ENCODE measurements at places on chromosomes 6 and 20.

DNA sequence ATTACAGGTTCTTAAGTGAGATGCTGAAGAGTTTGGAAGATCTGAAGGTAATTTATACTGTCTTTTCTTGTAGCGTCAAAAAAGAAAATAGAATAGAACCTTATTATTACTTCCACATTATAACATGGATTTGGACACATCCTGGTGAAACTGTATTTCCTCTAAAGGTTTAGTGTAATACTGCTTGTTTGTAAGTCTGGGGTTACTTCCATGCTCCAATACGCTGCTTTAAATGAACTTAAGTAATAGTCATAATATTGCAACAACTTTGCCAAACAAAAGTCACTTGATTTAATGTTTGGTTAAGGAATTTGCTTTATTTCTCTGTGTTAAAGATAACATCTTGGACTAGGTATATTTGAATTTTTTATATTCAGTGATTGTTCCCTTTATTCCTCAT lies 11.5 kb upstream of the SNRNP48 start:
- no peak for DNase-seq

DNA sequence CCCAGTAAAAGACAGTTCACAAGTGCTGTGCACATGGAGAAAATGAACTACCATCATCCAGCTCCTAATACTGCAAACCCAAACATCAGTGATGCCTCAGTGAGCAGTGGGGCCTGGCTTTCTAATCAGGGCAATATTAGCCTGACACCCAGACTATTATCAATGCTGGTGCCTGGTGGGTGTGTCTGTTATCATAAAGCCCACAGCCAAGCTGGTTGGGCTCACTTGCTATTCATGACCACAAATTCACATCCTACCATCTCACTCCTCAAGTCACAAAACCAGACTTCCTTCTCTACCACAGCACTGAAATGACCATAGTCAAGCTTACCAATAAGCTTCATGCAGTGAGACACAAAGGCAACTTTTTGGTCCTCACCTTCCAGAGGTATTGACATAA lies 180.8 kb upstream of the PLN start:
- DNase-seq = no peak

DNA sequence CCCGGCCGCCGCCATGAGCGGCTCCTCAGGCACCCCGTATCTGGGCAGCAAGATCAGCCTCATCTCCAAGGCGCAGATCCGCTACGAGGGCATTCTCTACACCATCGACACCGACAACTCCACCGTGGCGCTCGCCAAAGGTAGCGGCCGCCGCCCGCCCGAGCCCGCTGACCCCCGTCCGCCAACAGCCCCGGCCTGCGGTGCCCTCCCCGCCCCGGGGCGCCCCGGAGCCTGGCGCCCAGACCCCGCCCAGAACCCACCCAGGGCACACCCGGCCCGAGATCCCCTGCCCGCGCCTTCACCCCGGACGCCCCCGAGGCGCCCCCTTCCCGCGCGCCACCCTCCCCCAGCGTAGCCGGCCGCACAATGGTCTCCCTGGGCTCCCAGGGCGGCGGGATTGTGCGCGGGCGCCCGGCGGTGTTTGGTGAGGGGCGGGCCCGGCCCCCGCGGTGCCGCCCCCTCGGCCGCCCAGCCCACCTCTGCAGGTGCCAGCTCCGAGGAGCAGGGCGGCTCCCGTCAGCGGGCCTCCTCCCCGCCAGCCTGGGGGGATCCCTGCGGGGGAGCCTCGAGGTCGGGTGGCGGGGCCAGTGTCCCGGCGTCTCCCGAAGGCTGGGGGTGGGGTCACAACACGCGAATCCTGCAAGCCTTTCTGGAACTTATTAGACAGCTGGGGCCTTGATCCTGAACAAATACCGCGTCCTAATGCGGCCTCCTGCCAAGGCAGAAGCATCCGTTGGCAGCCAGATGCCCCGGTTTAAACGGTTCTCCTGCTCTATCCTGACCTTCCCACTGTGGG lies 577 bp downstream of the LSM14B start:
- no peak for DNase-seq

- DNase-seq = no peak
These were observed 46.8 kb downstream of the KIAA0319 start for GRCh38 chr6:24599179-24599578.

- no peak for DNase-seq
These were observed 65.8 kb downstream of the PHACTR2 start for GRCh38 chr6:143743301-143744166.

- no peak for DNase-seq
These were observed 6.9 kb downstream of the SIGLEC1 start for GRCh38 chr20:3705491-3705969.

DNA sequence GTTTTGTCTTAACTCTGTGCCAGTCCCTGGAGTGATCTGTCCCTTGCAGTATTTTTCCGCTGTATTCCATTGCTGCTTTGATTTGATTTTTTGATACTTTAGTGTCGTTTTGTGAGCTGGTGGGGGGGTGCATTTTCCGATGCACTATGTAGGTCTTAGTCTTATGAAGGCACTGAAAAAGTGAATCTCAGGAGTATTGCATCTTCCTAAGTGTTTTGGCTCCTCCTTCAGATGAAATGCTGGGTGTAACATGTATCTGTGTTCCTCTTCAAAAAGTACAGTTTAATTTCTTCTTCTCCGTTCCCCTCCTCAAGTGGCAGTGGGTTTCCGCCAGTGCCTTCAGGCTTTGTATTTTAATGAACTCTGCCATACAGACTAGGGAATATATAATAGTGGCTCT lies 580.7 kb upstream of the GJE1 start:
- DNase-seq = no peak

DNA sequence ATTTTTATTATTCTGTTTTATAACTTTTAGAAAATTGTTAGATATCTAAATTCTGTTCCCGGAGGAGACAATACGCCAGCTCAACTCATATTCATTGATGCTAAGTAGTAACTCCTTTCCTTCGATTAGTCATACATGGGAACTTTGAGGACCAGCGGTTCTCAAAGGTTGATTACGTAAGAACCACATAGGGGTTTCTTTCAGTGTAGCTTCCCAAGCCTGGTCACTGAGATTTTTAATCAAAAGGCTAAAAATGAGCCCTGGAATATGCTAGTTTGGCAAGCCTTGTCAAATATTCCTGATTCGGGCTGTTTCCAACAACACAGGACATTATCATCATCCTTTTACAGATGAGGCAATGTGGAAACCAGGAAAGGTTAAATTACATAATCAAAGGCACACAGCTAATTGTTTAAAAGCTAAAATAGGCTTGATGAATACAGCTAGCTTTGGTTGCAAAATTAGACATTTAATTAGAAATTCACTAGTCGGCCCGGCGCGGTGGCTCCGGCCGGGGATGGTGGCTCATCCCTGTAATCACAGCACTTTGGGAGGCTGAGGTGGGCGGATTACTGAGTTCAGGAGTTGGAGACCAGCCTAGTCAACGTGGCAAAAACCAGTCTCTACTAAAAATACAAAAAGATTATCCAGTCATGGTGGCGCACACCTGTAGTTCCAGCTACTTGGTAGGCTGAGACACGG lies 14.6 kb upstream of the MEI4 start:
- DNase-seq = no peak

DNA sequence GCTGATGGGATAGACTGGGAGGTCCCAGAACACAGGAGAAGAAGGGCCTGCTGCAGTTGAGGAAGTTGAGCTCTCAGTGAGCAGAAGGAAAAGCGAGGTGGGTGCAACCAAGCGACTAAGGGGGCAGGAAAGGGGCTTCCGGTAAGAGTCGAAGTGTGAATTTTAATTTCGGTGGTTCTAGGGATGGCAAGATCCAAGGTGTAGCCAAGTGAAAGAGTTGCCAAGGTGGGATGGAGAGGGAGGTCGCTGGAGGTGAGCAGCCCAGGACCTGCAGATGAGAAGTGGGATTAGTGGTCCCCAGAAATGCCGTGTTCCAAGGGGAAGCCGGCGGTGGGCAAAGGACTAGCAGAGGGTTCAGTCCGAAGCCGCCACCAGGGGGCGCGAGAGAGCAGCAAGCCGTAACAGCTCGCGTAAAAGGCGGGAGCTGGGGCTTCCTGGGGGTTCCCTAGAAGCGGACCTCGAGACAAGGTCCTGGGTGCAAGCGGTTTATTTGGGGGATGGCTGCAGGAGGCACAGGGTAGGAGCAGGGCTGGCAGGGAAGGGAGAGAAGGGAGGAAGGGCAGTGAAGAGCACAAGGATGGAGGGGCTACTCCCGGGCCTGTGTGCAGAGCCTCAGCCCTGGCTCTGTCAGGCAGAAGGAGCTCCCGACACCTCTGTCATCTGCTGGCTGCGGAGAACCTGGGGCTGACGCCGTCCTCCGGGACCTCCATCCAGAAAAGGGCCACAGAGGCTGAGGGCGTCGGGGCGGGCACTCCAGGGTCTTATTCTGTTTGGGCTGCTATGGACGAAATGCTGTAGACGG lies 103.6 kb downstream of the PAX1 start:
- no peak for DNase-seq

DNA sequence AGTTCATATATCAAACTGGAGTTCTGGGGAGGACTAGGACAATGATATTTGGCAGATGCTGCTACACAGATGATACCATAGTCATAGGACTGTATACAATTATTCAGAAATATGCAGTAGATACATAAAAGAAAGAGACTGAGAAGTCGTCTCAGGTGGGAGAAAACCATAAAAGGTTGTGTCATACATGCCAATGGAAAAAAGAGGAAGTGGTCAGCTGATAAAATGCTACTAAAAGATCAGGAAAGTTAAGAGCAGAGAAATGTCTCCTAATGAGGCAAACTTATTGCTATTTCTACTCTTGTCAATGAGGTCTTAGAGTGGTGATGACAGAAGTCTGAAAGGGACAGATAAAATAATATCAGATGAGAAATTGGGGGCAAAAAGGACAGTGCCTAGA lies 407.6 kb downstream of the COL12A1 start:
- DNase-seq = no peak

DNA sequence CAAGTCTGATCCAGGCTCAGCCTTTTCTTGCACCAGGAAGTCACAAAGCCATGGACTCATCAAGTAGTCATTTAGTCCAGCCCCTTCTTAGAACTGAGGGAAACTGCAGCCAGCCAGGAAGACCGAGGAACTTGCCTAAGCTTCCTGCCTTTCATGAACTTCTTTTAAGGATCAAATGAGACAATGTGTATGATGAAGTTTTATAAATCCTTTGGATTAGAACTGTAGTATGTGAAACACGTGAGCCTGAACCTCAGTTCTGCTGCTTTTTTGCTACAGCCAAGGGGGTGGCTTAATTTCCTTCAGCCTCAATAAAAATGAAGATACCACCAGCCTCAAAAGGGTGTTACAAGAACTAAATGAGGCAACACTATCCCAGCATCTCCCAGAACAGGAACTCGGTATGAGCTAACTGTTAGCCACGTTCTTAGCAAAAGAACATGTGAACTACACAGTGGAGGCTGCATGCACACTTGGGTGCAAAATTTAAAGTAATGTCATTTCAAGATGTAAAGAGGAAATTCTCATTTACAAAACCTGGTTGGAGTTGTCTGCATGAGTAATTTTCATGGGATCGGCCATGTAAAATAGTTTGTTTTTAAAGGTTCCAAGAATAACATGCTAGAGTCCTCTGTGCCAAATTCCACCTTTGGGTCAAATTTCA lies 76.0 kb upstream of the TBC1D7 start:
- no peak for DNase-seq

- DNase-seq = no peak
These were observed 33.4 kb downstream of the MTRES1 start for GRCh38 chr6:107061125-107062020.

GRCh38 chr6:52610745-52611355 lies 34.0 kb upstream of the TRAM2 start:
- no peak for DNase-seq

DNA sequence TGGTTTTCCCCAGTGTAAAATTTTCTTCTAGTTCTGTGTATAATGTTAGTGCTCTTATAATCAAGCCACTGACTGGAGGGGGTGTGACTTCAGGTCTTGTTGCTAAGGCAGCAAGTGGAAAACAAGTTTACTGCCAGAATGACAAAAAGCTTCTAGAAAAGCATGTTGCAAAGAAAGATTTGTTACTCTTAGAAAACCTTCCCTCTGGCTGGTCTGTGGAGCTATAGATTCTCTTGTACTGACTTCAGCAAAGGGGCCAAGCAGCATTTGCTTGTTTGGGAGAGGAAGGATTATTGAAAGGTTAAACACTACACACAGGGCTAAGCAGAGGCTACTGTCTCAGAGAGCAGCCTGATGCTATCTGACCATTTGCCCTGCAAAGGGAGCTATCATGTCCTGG lies 288.8 kb downstream of the BTBD9 start:
- DNase-seq = no peak

DNA sequence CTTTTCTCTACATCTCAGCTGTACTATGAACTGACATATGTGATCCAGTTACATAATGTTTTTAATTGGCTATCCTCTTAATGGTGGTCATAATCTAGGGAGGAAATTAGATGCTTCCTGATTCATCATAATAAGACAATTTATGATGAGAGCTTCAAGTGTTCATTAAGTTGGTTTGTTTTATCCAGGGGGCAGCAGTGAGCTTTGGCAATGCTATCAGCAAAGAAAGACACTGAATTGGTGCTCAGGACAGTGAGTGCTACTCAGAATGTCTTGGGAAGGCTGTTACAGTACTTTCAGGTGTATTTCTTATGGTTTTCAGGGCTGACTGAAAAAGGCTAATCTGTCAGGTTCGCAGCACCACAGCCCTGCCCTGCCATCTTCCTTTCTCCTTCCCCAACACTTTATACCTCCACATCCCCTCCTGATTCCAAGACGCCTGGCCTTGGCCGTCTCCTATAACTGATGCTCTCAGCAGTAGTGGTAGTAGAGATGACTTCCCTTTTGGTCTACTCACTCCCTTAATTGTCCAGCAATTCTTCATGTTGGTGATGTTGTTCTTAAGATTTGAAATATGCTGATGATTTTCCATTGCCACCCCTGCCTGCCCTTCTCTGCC lies 67.0 kb upstream of the TNFAIP3 start:
- no peak for DNase-seq

DNA sequence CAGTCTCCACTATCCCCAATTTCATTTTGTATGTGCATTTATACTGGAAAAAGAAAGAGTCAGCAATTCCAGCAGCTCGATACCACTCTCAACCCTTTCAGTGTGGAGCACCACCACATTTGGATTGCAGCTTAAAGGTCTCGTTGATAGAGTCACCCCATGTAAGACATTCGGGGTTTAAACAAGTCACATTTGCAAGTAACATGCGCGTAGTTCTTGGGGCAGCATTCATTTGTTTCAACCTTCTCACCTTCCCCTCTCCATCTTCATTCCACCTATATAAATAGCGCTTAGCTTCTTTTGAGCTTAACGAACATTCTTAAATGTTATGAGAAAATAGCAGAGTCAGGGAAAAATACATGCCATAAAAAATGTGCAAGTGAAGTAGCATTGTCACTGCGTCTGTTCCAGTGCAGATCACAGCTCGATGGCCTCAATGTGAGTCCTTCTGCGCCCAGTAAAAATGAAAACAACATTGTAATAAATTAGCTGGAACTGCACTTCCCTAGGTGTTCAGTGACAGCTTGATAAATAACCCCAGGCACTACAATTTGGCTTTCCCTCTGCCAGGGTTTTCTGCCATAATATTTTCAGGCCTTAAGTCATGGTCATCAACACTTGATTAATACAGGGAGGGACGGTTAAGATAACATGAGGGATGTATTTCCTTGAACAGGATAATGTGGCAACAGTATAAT lies 737.8 kb upstream of the NRSN1 start:
- no peak for DNase-seq

Measured in esophagus squamous epithelium (tissue), 5 donors.